ENCODE measurements at places on chromosomes 12 and 14.
A peak's percentile ranks its signal among the peaks of the same experiment; 100 is the strongest.

DNA sequence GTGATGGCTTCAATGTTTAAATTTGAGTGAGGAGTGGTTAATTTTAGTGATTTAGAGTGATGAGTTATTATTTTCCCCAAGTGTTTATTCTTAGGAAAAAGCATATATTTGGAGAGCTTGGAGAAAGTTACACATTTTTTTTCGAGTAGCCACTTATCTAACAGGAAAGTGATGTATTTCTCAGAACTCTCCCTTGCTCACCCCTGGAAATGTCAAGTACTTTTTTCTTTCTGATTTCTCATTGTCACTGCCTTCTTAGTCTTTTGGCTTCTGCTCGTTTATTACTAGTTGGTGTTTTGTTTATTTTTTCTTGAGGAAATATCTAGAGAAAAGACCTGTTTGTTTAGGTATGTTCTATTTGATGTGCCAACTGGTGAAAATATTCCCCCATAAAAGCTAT lies 58.8 kb downstream of the AEBP2 start:
- no peak for DNase-seq

DNA sequence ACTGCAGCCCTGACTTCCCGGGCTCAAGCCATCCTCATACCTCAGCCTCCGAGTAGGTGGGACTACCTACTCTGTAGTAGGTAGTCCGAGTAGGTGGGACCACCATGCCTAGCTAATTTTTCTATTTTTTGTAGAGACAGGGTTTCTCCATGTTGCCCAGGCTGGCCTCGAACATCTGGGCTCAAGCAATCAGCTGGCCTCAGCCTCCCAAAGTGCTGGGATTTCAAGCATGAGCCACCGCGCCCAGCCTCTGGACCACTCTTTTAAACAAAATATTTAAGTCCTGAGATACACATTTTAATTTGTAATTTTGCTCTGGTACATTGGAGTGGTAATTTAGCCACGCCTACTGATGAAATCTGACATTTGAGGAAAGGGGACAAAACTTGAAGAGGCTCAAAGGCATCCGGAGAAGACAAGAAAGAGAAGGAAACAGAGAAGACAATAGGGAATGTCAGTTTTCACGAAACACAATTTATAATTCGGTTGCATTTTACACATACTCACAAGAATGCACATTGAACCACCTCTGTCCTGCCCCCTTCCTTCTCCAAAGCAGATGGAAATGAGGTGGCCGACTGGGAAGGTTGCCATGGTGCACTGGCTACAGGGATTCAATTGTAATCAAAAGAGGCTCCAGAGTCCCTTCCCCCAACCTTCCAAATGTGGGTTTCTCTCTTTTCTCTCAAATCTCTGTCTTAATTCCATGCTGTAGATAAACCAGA lies 9.7 kb upstream of the TUBA1A start:
- DNase-seq, result peak; percentile 81

DNA sequence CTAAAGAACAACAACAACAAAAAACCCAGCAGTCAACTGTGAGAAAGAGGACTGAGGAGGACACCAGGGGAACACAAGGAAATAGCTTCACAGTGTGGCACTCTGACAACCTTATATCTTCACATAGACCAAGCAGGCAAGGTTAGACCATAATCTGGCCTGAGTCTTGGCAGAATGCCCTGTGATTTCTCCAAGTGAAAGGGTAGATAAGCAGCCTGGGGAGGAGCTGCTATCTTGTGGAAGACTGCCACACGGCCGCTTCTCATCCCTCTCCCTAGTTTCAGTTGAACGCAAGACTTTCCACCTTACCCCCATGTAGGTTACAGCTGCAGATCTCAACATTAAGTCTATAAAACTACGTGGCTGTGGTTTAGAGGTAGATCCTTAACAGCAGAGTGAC lies 3.7 kb downstream of the SLC25A21 start:
- DNase-seq, result no peak

GRCh38 chr12:62848418-62848817 lies 86.5 kb downstream of the PPM1H start:
- peak; percentile 27 for DNase-seq

GRCh38 chr14:57502586-57503254 lies 9.1 kb upstream of the CCDC198 start:
- no peak for DNase-seq

GRCh38 chr14:105203057-105203531 lies 22.0 kb upstream of the NUDT14 start:
- DNase-seq, result peak; percentile 55

DNA sequence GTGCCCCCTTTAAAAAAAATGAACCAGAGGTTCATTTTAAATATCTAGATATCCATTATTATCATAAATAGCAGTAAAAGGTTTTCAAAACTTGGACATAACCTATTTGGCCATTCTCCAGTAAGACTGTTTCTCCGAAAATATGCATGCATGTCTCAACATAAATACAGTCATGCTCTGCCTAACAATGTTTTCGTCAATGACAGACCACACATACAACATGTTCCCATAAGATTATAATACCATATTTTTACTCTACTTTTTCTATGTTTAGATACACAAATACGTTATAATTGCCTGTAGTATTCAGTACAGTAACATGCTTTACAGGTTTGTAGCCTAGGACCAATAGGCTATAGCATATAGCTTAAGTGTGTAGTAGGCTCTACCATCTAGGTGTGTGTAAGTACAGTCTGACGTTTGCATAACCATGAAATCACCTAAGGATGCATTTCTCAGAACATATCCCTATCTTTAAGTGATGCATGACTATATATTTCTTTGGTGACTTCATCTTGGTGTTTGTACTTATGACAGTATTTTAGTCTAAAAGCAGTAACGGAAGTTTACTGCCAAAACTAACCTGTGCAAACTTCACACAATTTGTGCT lies 3.2 kb downstream of the TMEM19 start:
- no peak for DNase-seq

GRCh38 chr14:23171222-23171975 lies 12.1 kb downstream of the SLC7A8 start:
- no peak for DNase-seq

DNA sequence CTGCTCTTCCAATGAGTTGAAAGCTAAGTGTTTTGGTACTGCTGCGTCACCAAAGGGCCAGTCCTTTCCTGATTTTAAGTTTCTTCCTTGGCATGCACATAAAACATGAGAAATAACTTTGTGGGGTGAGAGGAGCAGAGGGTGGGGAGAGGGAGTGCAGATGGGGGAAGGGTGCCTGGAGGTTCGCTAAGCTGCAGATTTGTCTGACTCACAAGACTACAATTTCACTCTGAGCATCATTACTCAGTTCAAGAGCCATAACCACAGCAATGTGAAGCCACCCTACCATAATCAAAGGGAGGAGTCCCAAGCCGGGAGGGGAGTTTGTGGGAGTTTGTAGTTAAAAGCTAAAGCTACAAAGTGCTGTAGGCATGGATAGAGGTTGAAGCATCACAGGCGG lies 136.1 kb downstream of the ANO2 start:
- peak; percentile 95 for DNase-seq

GRCh38 chr14:31572955-31573354 lies 11.8 kb downstream of the NUBPL start:
- no peak for DNase-seq

DNA sequence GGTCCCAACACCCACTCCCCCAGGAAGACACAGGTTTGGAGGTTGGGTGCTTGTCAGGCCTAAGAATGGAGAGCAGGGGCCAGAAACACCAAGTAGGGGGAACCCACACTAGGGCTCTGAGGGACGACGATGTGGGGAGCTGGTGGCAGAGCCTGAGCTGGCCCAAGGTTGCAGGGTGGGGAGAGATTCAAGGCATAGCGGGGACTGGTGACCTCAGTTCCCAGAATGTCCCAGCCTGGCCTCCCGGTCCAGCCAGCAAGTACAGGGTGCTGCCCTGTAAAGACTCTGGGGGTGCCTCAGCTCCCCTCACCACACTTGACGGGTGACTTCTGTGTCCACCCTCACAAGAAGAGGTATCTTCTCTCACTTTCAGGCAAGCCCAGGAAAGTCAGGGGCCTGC lies 86.7 kb downstream of the ALG10 start:
- DNase-seq, result no peak
